ENCODE measurements at places on chromosomes 6 and 20.

- DNase-seq = no peak
Observed at GRCh38 chr6:138263963-138264362, 45.7 kb upstream of the PBOV1 start.

DNA sequence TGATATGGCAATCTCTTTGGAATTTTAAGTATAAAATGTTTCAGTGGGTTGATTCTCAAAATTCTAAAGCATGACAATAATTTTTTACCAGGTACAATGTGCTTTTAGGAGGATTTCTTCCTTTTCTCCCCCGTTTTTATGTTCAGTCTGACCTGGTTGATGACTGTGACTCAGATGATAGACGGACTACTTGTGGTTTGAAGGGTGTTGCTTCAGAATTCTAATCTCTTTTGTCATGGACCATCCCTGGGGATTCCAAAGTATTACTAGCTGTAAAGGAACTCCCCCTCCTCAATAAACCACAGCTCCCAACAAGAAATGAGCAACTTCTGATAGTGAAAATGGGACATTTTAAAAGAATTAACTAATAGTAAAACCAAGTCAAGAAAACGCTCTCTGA is 34.9 kb upstream of the TNFAIP3 start:
- DNase-seq = no peak

DNA sequence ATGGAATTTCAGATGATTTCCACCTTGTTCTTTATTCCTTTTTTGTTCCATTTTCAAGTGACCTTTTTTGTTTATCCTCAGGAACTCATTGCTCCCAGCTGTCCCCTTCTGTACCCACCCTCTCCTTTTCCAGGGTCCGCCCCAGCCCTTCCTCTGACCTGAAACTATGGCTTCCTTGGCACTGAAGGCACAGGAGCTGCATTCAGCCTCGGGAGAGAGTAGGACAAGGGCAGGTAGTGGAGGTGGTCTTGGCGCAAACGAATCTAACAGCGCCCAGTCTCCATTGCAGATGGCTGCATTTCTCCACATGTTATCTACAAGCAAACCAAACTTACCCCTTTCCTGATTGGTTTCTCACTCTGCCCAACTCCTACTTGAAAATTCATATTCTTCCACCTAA is 8.8 kb upstream of the ULBP2 start:
- no peak for DNase-seq

DNA sequence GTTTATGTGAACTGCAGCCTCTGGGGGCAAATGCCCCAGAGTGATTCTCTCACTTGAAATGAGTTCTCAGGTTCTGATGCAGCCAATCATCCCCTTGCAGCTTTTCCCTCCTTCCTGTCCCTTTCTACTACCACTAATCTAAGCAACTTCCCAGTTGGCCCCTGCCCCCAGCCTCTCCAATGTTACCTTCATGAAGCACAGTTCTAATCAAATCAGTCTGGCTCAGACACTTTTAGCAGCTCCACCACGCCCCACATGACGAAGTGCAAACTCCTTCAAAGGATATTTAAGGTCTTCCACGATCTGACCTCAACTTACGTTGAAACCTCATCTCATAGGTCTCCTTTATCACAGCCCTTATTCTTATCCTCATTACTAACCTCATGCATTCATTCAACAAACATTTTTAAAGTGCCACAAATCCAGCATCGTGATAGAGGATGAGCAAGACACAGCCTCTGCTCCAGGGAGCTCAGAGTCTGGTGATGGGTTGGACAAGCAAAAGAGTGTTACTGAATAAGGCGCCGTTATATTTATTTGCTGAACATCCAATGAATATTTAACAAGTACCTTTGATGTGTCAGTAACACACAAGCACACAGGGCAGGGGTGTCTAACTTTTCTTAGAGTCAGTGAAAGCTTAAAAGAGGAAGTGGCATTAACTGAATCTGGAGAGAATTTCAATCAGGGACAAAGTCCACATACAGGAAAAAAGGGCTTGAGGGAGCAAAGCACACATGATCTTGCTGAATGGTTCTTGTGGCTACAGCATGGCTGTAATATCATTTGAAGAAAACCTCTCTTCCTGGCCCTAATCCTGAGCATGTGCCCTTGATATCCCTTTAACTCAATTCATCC is 20.4 kb upstream of the DTNBP1 start:
- DNase-seq = no peak

- no peak for DNase-seq
Observed at GRCh38 chr6:37783025-37783855, 36.3 kb upstream of the ZFAND3 start.

DNA sequence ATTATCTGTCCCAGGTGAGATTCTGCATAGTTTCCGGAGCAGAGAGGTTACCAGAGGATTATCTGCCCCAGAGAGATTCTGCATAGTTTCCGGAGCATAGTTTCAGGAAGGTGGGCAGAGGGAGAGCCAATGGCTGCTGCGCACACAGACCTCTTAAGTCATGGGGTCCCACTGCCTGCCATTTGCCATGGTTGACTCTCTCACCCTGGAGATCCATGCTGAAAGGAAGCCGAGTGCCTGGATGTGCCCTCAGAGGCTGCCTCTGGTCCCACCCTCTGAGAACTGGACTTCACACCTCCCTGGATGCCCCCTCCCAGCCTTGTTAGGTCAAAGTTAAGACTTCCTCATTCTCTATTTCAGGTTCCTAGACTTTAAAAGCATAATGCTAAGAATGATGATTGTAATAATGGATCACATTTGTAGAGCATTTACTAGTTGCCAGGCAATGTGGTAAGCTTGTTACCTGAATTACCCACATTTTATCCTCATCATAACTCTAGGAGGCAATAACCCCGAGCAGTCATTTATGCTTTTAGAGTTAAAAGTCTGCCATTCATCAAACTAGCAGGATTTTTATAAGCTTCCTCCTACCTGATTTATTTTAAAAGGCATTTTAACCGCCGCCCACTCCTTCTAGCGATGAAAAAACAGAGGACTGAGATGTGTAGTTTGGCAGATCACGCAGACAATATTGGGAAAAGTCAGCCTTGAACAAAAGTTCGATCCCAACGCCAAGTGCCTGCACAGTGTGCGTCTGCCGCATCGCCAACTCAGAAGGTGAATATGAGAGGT is 11.9 kb downstream of the SERPINB9 start:
- no peak for DNase-seq

- no peak for DNase-seq
Observed at GRCh38 chr6:121335087-121336008, 1.1 kb upstream of the TBC1D32 start.

GRCh38 chr6:42679358-42679757 is 43.0 kb downstream of the PRPH2 start:
- no peak for DNase-seq
